AG04449 (cell line): ENCODE measurements at places on chromosomes 6 and 20.

- peak; percentile 67 for DNase-seq
Observed at GRCh38 chr6:5981126-5982026, 25.3 kb downstream of the NRN1 start.

- no peak for DNase-seq
Observed at GRCh38 chr20:20552076-20552475, 160.4 kb downstream of the RALGAPA2 start.

GRCh38 chr6:122673343-122673961, 63.2 kb downstream of the PKIB start:
- DNase-seq: no peak

DNA sequence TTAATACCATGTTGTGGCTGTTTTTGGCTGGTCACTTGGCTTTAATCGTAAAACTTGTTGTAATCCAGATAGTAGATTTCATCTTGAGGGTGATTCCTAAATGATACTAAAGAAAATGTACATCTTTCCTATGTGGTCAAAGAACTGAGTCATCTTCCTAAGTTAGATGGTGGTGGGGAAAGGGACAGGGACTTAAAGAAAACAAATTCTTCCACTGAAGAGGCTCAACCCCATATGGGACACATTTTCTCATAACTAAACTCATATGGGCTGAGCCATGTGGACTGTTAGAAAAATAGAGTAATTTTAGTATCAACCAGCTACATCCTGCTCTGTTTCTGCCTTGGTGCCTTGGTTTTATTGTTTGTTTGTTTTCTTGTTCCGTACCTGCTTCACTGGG, 155.8 kb downstream of the TSHZ2 start:
- no peak for DNase-seq

DNA sequence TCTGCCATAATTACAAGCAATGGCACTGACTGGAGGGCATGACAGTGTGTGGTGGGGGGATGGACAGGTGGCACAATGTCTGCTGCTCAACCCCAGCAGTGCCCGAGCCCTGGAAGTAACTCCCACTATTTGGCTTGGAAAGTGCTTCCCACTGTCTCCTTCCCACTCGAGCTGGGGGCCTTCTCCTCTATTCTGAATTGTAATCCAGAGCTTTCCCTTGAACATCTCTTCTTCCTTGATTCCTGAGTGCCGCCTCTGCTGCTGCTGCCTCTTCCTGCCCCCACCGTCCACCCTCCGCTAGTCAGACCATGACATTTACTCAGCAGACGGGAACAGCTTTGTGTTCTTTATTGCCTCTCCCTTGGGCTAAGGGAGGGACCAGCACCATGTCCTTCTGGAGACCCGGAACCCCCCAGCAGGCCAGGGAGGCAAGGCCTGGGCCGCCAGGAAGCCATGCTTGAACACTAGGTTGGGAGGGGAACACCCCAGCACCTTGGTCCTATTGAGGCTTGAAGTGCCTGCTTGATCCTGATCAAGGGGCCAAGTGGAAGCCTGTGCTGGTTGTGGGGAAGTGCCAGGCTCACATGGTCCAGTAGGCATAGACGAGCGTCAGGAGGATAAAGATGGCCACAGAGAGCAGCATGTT, 17.0 kb downstream of the CCDC167 start:
- no peak for DNase-seq

- peak; percentile 69 for DNase-seq
Observed at GRCh38 chr20:34558320-34559218, at the start of gene MAP1LC3A. Gene MAP1LC3A, plus strand, starts transcription at chr20:34558718. Its CDS starts 151 bp downstream, at chr20:34558869.

- DNase-seq: no peak
Observed at GRCh38 chr20:53800883-53801604, 207.4 kb upstream of the ZNF217 start.

DNA sequence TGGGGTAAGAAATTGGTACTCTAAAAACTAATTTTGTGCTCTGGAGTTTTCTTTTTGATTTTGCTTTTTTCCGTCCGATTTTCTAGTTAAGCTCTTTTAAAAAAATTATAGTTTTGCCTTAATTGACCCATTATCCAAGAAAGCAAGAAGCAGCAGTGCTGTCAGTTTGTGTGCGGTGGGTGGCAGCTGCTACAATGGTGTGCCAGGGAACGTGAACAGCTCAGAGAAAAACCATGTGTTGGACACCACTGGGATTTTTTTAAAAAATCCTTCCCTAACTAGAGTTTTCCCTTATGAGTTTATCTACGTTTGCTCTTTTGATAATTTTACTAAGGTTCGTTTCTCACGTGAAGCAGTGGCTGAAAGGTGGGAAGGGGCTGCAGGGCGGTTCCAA, 8.0 kb downstream of the MAP3K5 start:
- no peak for DNase-seq

DNA sequence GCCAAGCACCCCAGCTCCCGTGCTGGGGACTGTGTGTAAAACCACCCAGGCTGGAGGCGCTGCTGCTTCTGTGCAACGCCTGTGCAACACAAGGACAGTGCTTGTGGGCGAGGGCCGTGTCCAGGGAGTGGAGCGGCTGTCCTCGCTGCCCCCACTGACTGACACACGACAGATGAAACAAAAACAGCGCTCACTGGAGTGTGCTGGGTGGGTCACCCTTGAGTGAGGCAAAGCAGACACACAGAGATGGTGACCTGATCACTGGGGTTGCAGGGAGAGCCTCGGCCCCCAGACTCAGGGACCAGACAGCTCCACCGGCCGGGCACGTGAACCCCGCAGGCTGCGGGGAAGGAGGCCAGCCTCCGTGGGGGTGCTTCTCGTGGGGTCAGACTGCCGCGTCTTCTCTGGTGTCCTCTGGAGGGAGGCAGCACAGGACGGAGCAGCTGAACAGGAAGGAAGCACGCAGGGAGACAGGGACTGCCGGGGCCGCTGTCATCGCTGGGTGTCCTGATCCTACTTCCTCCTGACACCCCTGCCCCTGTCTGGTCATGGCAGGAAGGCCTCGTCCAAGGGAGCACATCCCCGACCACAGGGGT, 75.9 kb upstream of the CST7 start:
- DNase-seq: no peak

DNA sequence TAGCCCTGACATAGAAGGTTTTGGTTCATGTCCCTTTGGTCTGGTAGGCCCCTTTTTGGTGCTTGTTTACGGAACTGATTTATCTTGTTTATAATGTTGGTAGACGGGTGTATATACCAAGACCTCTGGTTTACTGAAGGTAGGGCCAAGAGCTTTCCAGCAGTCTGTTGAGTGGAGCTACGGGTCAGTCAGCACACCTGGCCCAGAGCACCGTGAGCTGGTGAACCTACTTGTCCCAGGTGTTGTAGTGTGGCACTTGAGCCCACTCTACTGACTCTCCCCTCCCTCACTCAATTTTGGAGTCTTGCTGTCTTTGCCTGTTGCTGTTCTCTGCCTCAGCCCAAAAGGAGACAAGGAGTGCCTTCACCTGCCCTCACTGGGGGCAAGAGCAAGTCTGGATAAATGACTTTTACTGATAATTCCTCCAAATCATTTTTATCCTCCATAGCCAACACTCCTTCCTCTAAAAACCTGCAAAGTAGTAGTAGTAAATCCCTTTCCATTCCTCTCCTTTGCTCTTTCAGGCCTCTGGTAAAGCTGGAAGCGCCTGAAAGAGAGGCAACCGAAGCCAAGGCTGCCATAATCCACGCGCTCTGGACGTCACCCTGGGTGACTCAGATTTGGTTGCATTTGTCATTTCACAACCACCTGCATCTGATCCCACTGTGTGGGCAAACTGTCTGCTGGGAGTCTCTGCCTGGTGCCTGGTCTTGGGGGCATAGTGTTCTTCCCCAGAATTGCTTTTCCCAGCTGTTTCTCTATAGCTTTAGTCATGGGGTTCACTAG, 22.2 kb downstream of the RREB1 start:
- DNase-seq: no peak

DNA sequence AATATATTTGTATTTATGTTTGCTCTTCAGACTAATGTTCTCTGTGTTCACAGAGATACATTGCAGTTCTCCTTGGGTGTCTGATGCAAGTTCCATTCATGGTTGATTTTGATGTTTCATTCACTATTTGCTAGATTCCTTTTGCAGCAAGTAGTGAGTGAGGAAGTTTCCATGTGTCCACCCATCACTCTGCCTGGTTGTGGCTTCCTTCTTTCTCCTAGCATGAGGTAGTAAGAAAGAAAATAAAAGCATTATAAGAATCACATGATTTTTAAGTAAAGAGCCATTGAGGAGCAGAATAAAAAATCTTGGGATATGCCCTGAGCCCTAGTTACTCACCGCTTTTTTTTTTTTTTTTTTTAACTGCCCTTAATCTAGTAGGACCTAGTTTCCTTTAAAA, 8.7 kb downstream of the SASH1 start:
- no peak for DNase-seq

DNA sequence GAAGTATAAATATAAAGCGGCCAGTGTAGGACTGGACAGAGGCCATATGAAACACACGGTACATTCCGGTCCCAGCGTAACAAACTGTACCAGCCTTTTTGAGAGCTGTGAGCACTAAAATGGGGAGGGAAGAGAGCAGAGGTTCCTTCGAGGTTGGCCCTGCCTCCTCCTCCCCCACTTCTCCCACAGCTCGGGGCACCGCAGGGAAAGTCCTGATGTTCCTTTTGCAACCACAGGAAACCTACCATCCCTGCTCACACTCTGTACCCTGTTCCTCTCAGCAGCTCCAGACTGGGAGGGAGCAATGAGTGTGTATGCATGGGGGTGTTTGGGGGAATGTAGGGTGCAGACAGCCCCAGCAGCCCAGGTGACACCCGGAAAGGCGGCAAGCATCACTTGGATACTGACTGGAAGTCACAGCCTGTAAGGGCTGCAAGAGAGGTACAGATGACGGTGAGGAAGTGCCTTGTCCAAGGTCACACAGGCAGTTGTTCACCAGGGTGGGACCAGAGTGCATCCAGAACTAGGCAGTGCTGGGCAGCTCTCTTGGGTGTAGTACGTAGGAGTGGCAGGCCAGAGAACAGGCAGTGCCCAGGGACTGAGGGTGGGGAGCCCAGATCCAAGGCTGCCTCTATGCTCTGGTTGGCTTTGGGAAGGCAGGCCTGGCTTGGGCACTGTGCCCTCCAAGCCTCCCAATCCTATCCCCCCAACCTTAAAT, 11.0 kb upstream of the ARMC12 start:
- DNase-seq: no peak

DNA sequence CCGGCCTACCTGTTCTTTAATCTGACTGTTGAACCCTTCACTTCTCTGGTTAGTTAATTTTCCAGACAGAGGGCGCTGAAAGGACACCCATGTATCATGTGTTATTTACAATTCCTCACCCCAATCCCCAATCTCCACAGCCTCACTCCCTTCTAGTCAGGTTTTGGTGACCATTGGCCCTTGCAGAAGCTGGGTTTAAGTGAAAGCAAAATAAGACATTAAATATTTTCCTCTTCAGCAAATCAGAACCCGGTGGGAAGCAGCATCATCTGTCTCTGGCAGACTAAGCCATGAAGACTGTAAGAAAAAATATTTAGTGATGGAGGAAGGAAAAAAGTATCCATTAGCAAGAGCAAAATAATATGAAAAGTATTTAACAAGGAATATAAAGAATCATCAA, 9.4 kb upstream of the HLA-DQA1 start:
- DNase-seq: no peak

- no peak for DNase-seq
Observed at GRCh38 chr20:47561603-47562583, 60.2 kb downstream of the NCOA3 start.

DNA sequence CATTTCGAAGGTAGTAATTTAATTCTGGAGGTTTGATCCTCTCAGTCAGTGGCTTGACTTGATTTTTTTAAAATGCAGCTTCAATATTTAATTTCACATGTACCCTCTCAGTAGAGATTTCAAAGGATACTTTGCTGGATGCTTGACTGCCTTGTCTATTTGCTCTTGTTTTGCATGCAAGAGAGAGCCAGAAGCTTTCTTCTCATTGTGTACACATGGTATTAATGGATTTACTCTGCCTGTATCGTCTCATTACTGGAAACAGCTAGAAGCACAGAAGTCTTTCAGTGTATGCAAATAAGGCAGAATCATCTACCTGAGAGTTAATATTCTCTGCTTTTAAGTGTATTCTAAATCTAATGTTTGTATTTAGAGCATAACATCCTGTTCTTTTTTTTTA, 84.3 kb upstream of the FOXO3 start:
- no peak for DNase-seq

- no peak for DNase-seq
Observed at GRCh38 chr6:110856296-110856695, 18.3 kb upstream of the AMD1 start.

DNA sequence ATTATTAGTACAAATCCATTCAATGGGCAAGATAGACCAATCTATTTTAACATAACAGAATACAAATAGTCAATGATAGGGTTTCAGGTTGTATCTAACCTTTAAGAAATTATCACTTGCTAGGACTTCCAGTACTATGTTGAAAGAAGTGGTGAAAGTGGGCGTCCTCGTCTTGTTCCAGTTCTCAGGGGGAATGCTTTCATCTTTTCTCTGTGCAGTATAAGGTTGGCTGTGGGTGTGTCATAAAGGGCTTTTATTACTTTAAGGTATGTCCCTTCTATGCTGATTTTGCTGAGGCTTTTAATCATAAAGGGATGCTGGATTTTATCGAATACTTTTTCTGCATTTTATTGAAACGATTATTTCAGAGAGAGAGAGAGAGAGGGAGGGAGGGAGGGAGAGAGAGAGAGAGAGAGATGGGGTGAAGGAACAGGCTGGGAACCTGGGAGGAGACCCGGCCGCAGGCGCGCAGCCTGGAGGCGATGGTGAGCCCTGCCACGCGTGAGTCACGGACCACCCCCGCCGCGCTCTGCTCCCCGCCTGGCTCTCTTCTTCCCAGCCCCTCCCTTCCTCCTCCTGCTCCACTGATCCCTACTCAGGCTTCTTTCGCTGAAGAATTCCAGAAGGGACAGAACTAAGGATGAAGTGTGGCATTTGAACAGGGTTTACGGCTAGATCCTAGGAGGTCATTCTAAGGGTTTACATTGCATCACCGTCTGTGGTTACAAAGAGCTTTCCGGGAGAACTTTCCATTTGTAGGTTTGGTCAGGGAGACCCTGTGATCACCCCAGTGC, 45.5 kb upstream of the HLA-E start:
- DNase-seq: no peak

DNA sequence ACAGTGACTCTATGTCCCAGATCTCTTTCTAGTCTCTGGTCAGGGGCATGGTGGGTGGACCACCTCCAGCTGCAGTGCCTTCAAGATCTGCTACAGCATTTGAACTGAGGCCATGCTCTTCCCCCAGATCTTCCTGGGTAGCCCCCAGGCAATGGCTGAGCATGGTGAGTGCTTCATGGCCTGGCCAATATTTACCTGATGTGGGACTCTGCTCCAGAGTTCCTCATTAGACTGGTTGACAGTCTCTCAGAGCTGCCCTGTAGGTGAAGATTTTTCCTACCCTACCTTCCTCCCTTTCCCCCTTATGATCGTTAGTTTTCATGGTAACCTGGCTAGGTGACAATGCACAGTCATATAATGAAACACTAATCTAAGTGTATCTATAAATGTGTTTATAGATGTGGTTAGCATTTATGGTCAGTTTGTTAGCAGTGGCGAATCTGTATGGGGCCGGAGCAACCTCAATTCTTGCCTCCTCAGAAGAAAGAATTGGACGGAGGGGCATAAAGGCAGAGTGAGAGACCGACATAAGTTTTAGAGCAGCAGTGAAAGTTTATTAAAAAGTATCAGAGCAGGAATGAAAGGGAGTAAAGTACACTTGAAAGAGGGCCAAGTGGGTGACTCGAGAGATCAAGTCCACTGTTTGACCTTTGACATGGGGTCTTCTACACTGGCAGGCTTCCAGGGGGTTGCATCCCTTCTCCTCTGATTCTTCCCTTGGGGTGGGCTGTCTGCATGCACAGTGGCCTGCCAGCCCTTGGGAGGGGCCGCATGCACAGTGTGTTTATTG, 256.3 kb downstream of the CD83 start:
- DNase-seq: no peak
